ENCODE measurements at places on chromosomes 4 and X. TPM values are rescaled to one million over a fixed set of nuclear protein-coding genes. Genes with fewer than 3 reads are reported as not detected.

GRCh38 chr4:4388311-4388790 is 1.4 kb downstream of the NSG1 start:
- H3K4me1 ChIP-seq: peaks cover 13% of the 10 kb centered on the region
- no peak overlapping the region for H3K27ac ChIP-seq
- peak overlapping the region; percentile 59 for H3K4me3 ChIP-seq
- H3K36me3 ChIP-seq: peaks cover 2% of the 10 kb centered on the region
- DNase-seq: no peak

Gene PRIMPOL
- 27.1 TPM for total RNA-seq

- no peaks in the 10 kb centered on the region for H3K36me3 ChIP-seq
- H3K4me3 ChIP-seq: no peak overlapping the region
- no peaks in the 10 kb centered on the region for H3K27me3 ChIP-seq
- DNase-seq: no peak
- no peak overlapping the region for H3K27ac ChIP-seq
- peaks cover 4% of the 10 kb centered on the region for H3K4me1 ChIP-seq
Measured at GRCh38 chrX:38854305-38854704, 53.0 kb downstream of the MID1IP1 start.

- H3K4me1 ChIP-seq: no peaks in the 10 kb centered on the region
- H3K27ac ChIP-seq: no peak overlapping the region
- peaks cover 5% of the 10 kb centered on the region for H3K27me3 ChIP-seq
Measured at GRCh38 chr4:120718979-120719566, 203.5 kb downstream of the PRDM5 start.

DNA sequence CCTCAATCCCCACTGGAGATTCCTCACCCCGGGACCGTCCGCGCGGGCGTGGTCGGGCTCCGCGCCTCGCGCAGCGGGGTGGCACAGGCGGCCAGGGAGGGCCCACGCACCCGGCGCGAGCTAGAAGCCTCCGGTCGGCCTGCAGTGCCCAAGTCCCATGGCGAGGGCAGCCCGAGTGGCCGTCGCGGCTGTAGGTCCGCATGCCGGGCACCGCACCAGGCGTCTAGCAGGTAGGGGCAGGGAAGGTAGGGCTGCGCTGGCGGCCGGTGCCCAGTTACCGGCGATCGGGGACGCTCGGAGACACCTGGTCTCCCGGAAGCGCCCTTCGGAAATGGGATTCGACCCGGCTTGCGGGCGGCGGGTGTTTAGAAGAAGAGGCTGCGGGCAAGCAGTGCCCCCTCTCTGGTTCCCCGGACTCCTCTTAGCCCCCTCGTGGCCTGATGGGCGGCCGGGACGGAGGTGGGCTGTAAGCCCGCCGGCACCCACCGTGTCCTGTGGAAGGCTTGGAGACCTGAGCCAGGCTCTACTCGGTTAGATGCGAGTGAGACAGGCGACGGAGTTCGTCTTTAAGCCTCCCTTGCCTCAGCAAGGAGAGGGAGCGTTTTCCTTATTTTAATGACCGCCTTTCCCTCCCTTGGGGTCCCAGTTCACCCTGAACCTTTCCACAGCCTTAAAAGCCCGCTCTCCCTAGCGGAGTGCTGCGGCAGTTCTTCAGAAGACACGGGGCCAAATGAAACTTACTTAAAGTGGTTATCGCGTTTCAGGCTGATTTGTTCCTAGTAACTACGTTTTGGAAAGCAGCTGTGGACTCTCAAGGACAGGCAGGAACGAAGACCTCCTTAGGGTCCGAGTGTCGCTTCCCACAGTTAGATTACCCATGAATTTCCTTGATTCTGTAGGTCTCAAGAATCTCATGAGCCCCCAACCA is 821 bp downstream of the SLITRK2 start:
- no peaks in the 10 kb centered on the region for H3K4me1 ChIP-seq
- no peak overlapping the region for H3K4me3 ChIP-seq
- H3K36me3 ChIP-seq: no peaks in the 10 kb centered on the region
- DNase-seq: no peak
- H3K27me3 ChIP-seq: peaks cover 31% of the 10 kb centered on the region

- no peak overlapping the region for H3K27ac ChIP-seq
- no peaks in the 10 kb centered on the region for H3K36me3 ChIP-seq
- no peaks in the 10 kb centered on the region for H3K27me3 ChIP-seq
- no peaks in the 10 kb centered on the region for H3K4me1 ChIP-seq
- no peak overlapping the region for H3K4me3 ChIP-seq
- DNase-seq: no peak
Measured at GRCh38 chr4:144547678-144548298, 98.2 kb upstream of the HHIP start.

Gene SYN1
- total RNA-seq: 1.3 TPM

DNA sequence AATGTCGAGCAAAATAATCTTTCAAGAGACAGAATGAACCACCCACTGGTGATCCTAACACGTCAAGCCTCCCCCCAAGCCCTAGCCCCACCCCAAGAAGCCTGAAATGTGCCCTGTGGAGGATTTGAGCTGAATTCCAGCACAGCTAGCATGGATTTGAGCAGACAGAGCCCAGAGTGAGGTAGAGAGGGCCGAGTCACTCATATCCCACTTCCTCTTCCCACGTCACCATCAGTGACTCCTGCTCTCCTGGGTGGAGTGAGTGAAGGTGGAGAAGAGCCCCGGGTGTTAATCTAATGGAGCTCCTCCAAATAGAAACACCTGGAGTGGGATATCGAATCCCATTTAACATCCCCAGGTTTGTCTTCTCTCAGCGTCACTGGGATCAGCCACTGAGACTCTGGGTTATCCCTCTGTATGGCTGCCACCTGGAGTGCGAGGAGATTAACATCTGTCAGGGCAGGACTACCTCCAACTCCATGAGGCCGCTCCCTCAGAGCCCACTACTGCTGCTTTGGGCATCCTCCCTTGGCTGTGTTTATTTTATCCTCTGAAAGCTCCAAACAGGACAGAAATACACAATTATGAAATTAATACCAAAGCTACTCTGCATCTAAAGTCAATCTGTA is 136.6 kb downstream of the NWD2 start:
- no peaks in the 10 kb centered on the region for H3K4me1 ChIP-seq
- peaks cover 9% of the 10 kb centered on the region for H3K27me3 ChIP-seq
- no peak overlapping the region for H3K27ac ChIP-seq
- DNase-seq: no peak
- no peaks in the 10 kb centered on the region for H3K36me3 ChIP-seq

DNA sequence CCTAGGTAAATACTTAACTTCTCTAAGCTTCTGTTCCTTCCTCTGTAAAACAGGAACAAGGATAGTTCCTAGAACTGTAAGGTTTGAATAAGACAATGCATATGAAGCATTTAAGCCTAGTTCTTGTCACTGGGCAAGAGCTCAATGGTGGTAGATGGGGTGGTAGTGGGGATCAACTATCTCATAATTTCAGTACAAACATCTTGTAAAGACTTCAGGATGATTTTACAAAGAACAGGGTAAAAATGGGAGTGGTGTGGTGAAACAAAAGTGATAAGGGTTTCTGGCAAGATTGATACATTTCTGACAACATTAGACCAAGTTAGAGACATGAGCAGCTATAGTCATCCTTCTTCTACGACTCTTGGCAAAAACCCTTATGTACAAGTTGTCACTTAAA is 137.8 kb downstream of the SCFD2 start:
- H3K4me1 ChIP-seq: no peaks in the 10 kb centered on the region
- peaks cover 13% of the 10 kb centered on the region for H3K36me3 ChIP-seq
- no peak overlapping the region for H3K27ac ChIP-seq
- no peak for DNase-seq

GRCh38 chr4:68407868-68408190 is 39.4 kb upstream of the TMPRSS11E start:
- H3K27ac ChIP-seq: no peak overlapping the region
- no peak overlapping the region for H3K4me3 ChIP-seq
- DNase-seq: no peak
- peaks cover 3% of the 10 kb centered on the region for H3K4me1 ChIP-seq

Gene CFAP299
- total RNA-seq: not detected

GRCh38 chrX:45847961-45848360 is 647.3 kb upstream of the DIPK2B start:
- peaks cover 40% of the 10 kb centered on the region for H3K4me1 ChIP-seq
- H3K27me3 ChIP-seq: no peaks in the 10 kb centered on the region
- peaks cover 51% of the 10 kb centered on the region for H3K36me3 ChIP-seq

GRCh38 chr4:76679691-76680090 is 218.3 kb downstream of the SOWAHB start:
- no peaks in the 10 kb centered on the region for H3K4me1 ChIP-seq
- no peak for DNase-seq
- peaks cover 24% of the 10 kb centered on the region for H3K27me3 ChIP-seq
- H3K4me3 ChIP-seq: no peak overlapping the region
- no peaks in the 10 kb centered on the region for H3K36me3 ChIP-seq

- H3K4me3 ChIP-seq: no peak overlapping the region
- peaks cover 13% of the 10 kb centered on the region for H3K4me1 ChIP-seq
- peaks cover 52% of the 10 kb centered on the region for H3K36me3 ChIP-seq
- no peak overlapping the region for H3K27ac ChIP-seq
- H3K27me3 ChIP-seq: no peaks in the 10 kb centered on the region
Measured at GRCh38 chr4:113524096-113524495, 237.4 kb downstream of the CAMK2D start.

Gene CCDC120
- 2.7 TPM for total RNA-seq

- H3K4me1 ChIP-seq: peaks cover 52% of the 10 kb centered on the region
- no peaks in the 10 kb centered on the region for H3K27me3 ChIP-seq
- peak overlapping the region; percentile 28 for H3K27ac ChIP-seq
- peaks cover 54% of the 10 kb centered on the region for H3K36me3 ChIP-seq
- H3K4me3 ChIP-seq: no peak overlapping the region
- DNase-seq: no peak
Measured at GRCh38 chr4:113594231-113594556, 167.3 kb downstream of the CAMK2D start.

DNA sequence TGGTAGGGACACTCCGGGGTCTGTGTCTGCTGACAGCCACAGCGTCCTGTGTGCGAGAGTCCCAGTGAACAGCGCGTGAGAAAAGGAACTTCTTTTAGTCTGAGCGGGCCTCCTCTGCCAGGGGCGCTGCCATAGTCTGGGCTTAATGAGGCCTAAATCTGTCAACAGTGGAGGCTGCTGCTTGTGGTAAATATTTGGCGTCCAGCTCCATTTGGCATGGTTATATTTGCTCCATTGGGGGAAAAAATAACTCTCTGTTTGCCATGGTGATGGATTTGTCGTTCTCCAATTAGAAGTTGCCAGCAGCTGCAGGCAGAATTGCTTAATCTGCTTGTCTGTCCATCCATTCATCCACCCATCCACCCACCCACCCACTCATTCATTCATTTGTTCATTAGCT is 71.4 kb upstream of the PSAPL1 start:
- no peaks in the 10 kb centered on the region for H3K36me3 ChIP-seq
- no peaks in the 10 kb centered on the region for H3K4me1 ChIP-seq
- no peak overlapping the region for H3K27ac ChIP-seq
- H3K27me3 ChIP-seq: peaks cover 15% of the 10 kb centered on the region
- no peak overlapping the region for H3K4me3 ChIP-seq
- DNase-seq: no peak

GRCh38 chr4:102598762-102599374 is 97.7 kb downstream of the NFKB1 start:
- H3K27me3 ChIP-seq: no peaks in the 10 kb centered on the region
- peaks cover 70% of the 10 kb centered on the region for H3K4me1 ChIP-seq
- H3K36me3 ChIP-seq: peaks cover 78% of the 10 kb centered on the region
- peak overlapping the region; percentile 89 for H3K27ac ChIP-seq
- DNase-seq: peak; percentile 38
- peak overlapping the region; percentile 20 for H3K4me3 ChIP-seq

GRCh38 chr4:74133786-74134499 is 24.0 kb upstream of the MTHFD2L start:
- peak; percentile 62 for DNase-seq
- no peaks in the 10 kb centered on the region for H3K4me1 ChIP-seq
- peaks cover 10% of the 10 kb centered on the region for H3K27me3 ChIP-seq
- no peak overlapping the region for H3K27ac ChIP-seq

Gene BEX4
- total RNA-seq: 8.0 TPM

DNA sequence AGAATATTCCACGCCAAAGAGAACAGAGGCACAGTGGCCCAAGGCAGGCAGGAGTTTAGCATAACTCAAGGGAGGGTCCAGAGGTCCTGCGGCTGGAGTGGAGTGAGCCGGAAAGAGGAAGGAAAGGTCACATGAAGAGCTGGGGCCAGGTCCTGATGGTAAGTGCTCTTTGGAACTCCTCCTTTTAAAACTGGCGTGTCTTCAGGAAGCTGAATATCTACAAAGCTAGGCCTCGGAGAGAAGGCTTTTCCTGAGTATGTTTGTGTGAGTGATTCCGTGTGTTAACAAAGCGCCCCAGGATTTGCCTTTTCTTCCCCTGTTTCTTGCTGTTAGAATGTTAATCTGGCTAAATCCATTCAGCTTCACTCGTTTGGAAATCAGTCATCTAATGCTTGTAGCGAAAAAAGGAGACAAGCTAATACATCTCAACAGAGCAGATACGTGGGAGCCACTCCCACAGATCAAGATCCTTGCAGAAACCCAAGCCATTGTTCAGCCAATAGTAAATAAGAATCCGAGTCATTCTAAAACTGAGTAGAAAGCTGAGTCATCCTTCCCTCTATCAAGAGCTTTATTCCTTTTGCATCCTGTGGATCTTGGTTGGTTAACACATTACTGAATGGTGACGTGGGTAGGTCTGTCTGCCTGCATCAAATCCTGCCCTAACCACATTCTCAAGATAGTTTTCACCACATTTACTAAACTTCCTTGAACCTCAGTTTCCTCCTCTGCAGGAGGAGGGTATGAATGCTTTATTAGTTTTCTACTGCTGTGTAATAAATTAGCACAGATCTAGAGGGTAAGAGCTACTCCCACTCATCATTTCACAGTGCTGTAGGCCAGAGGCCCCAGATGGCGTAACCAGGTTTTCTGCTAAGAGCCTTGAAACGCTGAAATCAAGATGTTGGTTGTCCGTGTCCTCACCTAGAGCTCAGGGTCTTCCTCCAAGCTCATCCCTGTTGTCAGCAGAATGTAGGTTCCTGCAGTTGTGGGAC is 43.2 kb upstream of the RBM47 start:
- peaks cover 50% of the 10 kb centered on the region for H3K4me1 ChIP-seq
- peak overlapping the region; percentile 63 for H3K4me3 ChIP-seq
- H3K27me3 ChIP-seq: no peaks in the 10 kb centered on the region
- H3K27ac ChIP-seq: peak overlapping the region; percentile 92

GRCh38 chr4:23355258-23355657 is 534.6 kb downstream of the PPARGC1A start:
- no peaks in the 10 kb centered on the region for H3K4me1 ChIP-seq
- DNase-seq: no peak
- H3K4me3 ChIP-seq: no peak overlapping the region
- H3K36me3 ChIP-seq: no peaks in the 10 kb centered on the region

Gene TEX11
- total RNA-seq: not detected

DNA sequence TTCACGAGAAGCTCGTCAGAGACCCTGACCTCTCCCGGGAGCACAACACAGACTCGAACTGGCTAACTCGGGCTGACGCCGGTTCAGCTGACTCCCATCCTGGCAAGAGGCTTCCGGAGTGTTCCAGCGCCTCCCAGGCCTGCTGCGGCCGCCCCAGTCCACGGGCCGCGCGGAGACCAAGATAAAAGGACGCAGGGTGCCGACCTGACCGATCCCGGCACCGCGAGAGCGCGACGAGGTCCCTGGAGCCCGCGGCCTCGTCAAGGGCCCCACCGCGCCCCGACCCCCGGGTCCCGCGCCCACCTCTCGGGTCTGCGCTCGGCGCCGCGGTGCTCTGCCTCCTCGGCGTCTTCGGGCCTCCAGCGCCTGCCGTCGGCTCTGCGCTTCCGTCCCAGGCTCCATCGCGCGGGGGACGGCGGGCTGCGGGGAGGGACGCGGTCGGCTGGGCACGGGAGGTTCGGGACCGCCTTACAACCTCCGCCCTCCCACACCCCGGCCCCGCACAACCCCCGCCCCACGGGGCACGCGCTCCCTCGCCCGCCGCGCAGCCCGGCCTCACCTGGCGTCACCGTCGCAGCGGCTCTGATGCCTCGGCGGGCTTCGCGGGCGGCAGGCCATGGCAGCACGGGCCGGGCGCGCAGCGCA is 426 bp downstream of the SLBP start:
- H3K27me3 ChIP-seq: no peaks in the 10 kb centered on the region
- H3K36me3 ChIP-seq: peaks cover 50% of the 10 kb centered on the region
- peak; percentile 60 for DNase-seq

Gene MAGEA2B
- total RNA-seq: not detected
